ENCODE measurements at places on chromosomes 2 and 18. TPM values are rescaled to one million over a fixed set of nuclear protein-coding genes. Genes with fewer than 3 reads are reported as not detected.

TLX2 gene
- 0.48 TPM for total RNA-seq

SPRED2 gene
- total RNA-seq = 26.9 TPM

SNTG2 gene
- total RNA-seq = not detected

CDK15 gene
- total RNA-seq = not detected

ERMN gene
- total RNA-seq = not detected

AGXT gene
- not detected for total RNA-seq

ALPG gene
- 0.33 TPM for total RNA-seq

ALPP gene
- 5.2 TPM for total RNA-seq

HS1BP3 gene
- total RNA-seq = 43.5 TPM

CCBE1 gene
- 15.7 TPM for total RNA-seq

INHBB gene
- total RNA-seq = 20.0 TPM

ACYP2 gene
- total RNA-seq = 7.5 TPM

CROCC2 gene
- total RNA-seq = not detected

GALNT5 gene
- 2.0 TPM for total RNA-seq

PDE11A gene
- total RNA-seq = 0.38 TPM

MC4R gene
- not detected for total RNA-seq

ANAPC1 gene
- total RNA-seq = 27.4 TPM

PRR30 gene
- total RNA-seq = not detected

CWC22 gene
- total RNA-seq = 10.7 TPM

IL18R1 gene
- total RNA-seq = 1.0 TPM

LRRFIP1 gene
- total RNA-seq = 85.2 TPM

OTOF gene
- total RNA-seq = 0.10 TPM

RAB31 gene
- total RNA-seq = 22.0 TPM

RTP5 gene
- total RNA-seq = not detected

DES gene
- 0.39 TPM for total RNA-seq
